ENCODE measurements at places on chromosomes 13 and 19. TPM values are rescaled to one million over a fixed set of nuclear protein-coding genes. Genes with fewer than 3 reads are reported as not detected.

GRCh38 chr13:110010404-110011138, 224.2 kb upstream of the IRS2 start:
- DNase-seq = no peak

DNA sequence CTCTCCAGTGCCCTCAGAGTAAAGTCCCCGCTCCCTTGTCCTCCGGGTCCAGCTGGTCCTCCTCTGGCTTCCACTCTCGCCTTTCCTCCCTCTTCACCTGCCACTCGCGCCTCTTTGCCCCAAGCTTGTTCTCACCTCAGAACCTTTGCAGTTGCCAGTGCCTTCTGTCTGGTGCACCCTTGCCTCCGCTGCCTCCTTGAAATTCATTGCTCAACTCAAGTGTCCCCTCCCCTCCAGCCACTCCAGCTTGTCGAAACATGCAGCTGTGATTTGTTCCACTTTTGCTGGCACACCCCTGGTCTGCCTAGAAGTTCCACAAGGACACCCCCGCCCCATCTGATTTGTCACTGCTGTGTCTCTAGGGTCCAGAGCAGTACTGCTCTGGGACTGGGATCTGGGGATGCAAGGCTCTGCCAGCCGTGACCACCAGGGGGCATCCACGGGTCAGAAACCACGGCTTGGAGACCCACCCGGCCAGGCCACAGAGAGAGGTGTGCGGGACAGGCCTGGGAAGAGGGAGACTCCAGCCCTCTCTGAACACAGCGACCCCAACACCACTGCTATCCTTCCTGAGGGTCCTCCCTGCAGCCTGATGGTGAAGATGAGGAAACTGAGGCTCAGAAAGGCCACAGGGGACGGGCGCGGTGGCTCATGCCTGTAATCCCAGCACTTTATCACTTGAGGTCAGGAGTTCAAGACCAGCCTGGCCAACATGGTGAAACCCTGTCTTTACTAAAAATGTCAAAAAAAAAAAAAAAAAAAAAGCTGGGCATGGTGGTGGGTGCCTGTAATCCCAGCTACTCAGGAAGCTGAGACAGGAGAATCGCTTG, 49.9 kb downstream of the AP1M1 start:
- DNase-seq = no peak

DNA sequence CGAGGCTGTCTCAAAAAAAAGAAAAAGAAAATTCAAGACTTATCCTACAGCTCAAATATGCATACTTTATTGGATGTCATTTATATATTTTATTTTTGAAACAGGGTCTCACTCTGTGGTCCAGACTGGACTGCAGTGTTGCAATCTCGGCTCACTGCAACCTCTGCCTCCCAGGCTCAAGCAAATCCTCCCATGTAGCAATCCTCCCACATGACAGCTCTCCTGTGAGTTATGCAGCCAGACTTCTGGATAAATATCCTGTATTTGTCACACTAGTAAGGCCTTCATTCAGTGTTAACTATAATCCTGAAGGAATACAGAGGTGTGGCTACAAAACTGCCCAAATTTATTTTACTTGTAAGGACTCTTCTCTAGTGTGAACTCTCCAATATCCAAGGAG, 7.2 kb downstream of the ZNF552 start:
- DNase-seq = no peak

- no peak for DNase-seq
These were observed 11.4 kb downstream of the RTN2 start for GRCh38 chr19:45485305-45486077.

GRCh38 chr13:80361298-80361697, 20.4 kb upstream of the SPRY2 start:
- peak; percentile 30 for DNase-seq

DNA sequence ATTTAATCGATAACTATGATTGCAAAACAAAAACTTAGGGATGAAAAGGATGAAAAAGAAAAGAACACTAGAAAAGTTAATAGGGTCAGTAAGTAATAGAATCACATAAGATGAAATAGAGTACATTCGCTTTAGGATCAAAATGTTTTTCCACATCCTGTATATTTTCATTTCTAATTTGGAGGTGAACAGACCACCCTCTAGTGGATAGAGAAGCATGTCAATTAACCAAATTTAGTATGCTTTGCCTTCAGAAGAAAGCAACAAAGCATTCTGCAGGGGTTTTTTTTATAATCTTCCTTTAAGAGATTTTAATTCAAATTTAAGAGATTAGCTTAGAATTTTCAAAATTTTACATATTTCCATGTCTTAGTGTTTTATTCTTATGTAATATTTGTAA, 611.0 kb upstream of the SGCG start:
- DNase-seq = no peak

GRCh38 chr19:5434970-5435641, 20.1 kb upstream of the ZNRF4 start:
- peak; percentile 51 for DNase-seq

GRCh38 chr13:99227909-99228688, 27.4 kb downstream of the UBAC2 start:
- DNase-seq = no peak

DNA sequence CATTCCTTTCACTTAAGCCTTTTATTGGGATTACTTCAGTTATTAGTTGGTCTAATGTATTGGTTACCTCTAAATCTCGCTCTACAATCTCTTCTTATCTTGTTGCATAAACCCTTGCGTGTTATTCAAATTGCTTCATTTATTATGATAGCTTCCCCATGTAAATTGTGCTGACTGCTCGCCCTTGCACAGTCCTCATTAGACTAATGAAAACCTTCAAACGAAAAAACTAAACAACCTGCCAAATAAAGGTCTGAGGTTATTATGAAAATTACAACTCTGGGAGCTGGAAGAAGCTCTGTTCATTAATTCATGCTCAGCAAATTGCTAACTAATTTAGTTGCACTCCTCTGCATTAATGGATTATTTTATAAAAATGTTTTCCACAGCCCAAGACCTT, 320.1 kb downstream of the DACH1 start:
- no peak for DNase-seq

DNA sequence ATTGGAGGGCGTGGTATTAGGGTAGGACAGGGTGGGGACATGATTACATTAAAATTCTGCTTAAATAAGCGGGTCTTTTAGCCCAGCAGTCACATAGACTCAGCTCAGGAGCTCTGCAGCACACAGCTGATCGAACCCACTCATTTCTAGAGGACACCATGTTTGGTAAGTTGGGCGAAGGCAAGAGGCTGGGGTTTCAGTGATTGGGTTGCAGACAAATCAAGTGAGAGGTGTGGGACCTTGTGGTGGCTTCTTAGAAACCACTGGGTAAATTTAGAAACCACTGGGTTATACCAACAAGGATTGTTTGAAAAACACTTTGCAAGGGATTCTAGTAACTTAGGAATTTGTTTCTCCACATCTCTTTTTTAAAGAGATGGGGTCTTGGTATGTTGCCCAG, at the start of gene LEUTX:
Gene LEUTX (plus strand): TSS at position 92 of the 400 bp plus-strand sequence. CDS start 67 bp downstream, at position 159.
- no peak for DNase-seq

DNA sequence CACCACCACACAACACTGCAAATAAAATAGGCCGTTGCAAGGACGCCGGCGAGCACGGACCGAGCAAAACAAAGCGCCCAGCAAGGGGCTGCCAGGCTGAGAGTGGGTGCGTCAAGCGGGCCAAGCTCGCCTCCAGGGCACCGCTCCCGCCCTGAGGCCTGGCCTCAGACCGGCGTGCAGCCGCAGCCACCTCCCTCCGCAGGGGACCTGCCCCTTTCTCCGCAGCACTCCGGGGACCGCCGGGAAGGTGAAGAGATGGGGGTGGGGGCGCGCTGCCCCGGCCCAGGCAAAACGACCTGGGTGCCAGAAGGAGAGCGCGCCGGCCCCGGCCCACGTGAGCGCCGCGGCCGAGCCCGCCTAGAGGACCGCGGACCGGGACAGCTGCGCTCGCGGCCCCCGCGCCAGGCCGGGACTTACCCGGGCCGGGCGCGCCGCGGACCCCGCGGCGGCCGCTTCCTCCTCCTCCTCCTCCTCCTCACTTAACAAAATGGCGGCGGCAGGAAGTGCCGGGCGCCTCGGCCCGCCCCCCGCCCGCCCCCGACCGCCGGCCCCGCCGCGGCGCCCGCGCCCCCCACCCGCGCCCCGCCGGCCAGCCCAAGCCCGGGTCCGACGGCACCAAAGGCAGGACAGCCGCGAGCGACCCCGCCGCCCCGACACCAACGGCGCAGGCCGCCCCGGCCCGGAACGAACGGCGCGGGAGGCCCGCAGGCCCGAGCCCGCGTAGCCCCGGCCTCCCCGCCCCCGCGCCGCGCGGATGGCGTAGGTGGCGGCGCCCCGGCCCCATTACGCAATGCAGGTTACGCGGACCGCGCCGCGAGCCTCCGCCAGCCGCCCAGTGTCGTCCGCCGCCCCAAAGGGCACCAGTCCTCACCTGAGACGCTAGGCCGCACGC, 674 bp downstream of the BRD4 start:
- no peak for DNase-seq

GRCh38 chr13:32419862-32420261, 8.1 kb downstream of the N4BP2L1 start:
- no peak for DNase-seq

- no peak for DNase-seq
These were observed 11.8 kb upstream of the HSH2D start for GRCh38 chr19:16131648-16132047.

GRCh38 chr19:5873617-5874199, 3.4 kb upstream of the FUT5 start:
- no peak for DNase-seq

DNA sequence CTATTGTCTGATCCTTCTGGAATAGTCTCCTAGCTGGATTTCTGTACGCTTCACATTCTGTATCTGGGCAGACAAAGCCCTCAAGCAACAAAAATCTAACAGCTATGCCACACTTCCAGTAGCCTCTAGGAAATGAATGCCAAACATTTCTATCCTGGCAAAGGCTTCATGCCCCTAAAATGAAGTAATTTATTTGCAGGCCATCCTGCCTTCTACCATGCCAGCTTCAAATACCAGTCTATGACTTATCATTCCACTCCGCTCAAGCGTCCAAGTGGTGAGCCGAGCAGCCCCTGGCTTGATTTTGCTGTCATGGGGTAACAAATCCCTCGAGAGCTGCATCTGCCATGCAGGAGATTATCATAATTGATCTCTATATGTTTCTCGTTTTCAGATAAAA, 86.9 kb downstream of the LHFPL6 start:
- no peak for DNase-seq

DNA sequence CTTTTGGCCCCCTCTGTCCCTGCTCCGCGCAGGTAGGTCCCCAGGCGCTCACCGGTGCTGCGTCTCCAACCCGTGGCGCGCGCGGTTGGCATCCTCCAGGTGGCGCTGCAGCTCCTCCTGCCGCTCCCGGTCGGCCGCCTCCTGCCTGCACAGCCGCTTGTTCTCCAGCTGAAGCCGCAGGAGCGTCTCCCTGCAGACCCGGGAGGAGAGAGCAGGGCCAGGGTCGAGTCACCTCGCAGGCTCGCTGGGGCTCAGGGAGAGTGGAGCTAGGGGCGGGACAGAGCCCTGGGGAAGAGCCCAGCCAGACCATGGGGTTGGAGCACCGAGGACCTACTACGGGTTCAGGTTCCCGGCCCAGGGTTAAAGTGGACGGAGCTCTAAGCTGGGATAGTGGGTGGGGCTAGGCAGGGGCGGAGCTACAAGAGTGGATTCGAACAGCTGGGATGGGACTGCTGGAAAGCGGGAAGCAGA, 9.3 kb downstream of the HOOK2 start:
- no peak for DNase-seq

GRCh38 chr19:12834566-12834943, at the start of gene RTBDN:
RTBDN (minus strand) TSS chr19:12834579; CDS start chr19:12829979, 4,600 bp downstream.
- DNase-seq = no peak

GRCh38 chr13:114161644-114162532, 17.2 kb upstream of the CFAP97D2 start:
- no peak for DNase-seq

DNA sequence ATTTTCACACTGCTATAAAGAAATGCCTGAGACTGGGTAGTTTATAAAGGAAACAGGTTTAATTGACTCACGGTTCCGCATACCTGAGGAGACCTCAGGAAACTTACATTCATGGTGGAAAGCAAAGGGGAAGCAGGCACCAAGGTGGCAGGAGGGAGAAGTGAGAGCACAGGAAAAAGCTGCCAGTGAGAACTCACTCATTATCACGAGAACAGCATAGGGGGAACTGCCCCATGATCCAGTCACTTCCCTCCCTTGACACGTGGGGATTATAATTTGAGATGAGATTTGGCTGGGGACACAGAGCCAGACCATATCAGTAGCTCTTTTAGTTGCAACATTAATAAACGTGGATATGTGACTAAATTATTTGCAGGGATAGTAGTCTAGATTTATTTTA, 4.3 kb upstream of the KCTD4 start:
- no peak for DNase-seq

- no peak for DNase-seq
These were observed 50.8 kb downstream of the FOXO1 start for GRCh38 chr13:40615619-40616018.

- no peak for DNase-seq
These were observed 177.9 kb downstream of the COL4A1 start for GRCh38 chr13:110129076-110129475.

GRCh38 chr19:13864046-13864666, 12.8 kb upstream of the NANOS3 start:
- DNase-seq = no peak

The ZNF615 gene
- 5.6 TPM for total RNA-seq

The PRX gene
- total RNA-seq = 0.95 TPM

The NXNL1 gene
- not detected for total RNA-seq

The TMEM238 gene
- total RNA-seq = 1.5 TPM

The ETFB gene
- total RNA-seq = 82.2 TPM

The SMIM17 gene
- total RNA-seq = not detected

The LIN37 gene
- 9.5 TPM for total RNA-seq

The GTF3A gene
- total RNA-seq = 113 TPM

The NLRP7 gene
- total RNA-seq = not detected

The DLL3 gene
- 2.0 TPM for total RNA-seq

The DIRAS1 gene
- total RNA-seq = 0.11 TPM

The ERICH4 gene
- total RNA-seq = not detected

The KLK13 gene
- 0.14 TPM for total RNA-seq
